Stimulated activated CD4-positive, alpha-beta T cell treated with anti-CD3 and anti-CD28 coated beads, Interleukin-1b, Interleukin-23, amount 100 ng/mL, for 4 hours (primary cell): ENCODE measurements at places on chromosomes 6 and 20.

DNA sequence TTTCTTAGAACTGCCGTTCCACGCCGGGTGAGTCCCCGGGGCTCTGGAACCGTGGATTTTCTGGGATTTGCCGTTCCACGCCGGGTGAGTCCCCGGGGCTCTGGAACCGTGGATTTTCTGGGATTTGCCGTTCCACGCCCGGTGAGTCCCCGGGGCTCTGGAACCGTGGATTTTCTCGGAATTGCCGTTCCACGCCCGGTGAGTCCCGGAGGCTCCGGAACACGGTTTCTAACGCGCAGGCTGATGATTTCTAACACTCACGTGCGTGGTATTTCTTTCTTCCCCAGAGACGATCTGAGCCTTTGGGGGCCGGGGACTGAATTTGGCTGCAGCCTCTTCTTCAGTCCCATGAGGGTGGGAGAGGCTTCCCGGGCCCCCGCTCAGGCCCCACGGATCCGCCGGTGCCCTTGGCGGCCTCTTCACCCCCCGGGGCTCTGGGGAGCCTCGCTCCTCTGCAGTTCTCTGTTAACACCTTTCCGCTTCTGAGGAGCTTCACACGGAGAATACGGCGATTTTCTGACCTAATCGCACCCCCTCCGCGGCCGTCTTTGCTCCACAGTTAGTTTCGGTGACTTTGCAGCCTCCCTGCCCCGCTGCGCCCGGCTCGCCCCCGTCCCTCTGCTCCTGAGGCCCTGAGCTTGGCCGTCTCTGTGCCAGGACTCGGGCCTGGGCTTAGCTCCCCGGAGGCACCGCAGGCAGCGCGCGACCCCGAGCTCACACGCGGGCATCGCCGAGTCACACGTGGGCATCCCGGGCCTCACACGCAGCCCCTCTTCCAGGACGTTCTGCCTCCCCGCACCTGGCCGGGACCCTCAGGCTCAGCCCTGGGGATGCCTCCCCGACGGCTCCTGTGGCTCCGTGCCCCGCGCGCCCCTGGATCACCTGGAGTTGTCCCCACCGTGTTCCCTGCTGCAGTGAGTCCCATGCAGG, 7.2 kb upstream of the KIF25 start:
- no peak for DNase-seq

GRCh38 chr20:910870-911770, 5.0 kb downstream of the ANGPT4 start:
- no peak for DNase-seq

- no peak for DNase-seq
Observed at GRCh38 chr6:139402876-139403386, 28.5 kb upstream of the CITED2 start.

- no peak for DNase-seq
Observed at GRCh38 chr6:11292091-11292490, 59.6 kb upstream of the NEDD9 start.

- DNase-seq = no peak
Observed at GRCh38 chr6:146595972-146596731, 2.6 kb upstream of the ADGB start.

DNA sequence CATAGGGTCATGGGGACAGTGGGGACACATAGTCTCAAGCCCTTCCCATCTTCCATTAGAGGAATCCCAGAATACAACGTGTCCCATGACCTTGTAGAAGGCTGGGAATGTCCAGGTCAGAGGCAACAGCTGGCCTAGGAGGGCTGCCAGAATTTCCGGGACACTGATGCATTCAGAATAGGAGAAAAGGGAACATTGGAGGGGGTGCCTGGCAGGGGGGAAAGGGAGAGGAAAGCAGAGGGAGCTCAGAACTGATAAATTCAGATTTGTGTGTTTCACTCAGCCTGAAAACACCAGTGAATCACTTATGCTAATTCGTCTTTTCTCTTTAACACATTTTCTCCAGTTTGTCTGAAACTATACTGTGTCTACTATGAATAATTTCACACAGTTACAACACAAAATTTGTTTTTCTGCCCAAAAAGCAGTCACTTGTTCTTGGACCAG, 35.5 kb upstream of the BMP2 start:
- no peak for DNase-seq

GRCh38 chr20:43667341-43668132, 623 bp downstream of the MYBL2 start:
- DNase-seq = no peak

DNA sequence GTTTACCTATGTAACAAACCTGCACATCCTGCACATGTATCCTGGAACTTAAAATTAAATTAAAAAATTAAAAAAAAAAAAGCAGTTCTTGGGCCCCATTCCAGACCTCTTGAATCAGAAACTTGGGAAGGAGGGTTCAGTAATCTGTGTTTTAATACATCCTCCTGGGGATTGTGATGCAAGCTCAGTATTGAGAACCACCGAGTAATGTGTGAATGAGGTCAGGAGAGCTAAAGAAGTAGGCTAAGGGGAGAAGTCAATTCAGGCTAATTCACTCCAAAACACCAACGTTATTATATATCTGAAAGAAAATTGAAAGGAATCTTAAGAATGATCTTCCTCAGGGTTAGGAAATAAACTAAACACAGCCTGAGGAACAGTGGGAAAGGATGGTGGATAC, 120.4 kb downstream of the RNF144B start:
- DNase-seq = no peak

GRCh38 chr6:158972241-158973233, 27.5 kb downstream of the RSPH3 start:
- no peak for DNase-seq

DNA sequence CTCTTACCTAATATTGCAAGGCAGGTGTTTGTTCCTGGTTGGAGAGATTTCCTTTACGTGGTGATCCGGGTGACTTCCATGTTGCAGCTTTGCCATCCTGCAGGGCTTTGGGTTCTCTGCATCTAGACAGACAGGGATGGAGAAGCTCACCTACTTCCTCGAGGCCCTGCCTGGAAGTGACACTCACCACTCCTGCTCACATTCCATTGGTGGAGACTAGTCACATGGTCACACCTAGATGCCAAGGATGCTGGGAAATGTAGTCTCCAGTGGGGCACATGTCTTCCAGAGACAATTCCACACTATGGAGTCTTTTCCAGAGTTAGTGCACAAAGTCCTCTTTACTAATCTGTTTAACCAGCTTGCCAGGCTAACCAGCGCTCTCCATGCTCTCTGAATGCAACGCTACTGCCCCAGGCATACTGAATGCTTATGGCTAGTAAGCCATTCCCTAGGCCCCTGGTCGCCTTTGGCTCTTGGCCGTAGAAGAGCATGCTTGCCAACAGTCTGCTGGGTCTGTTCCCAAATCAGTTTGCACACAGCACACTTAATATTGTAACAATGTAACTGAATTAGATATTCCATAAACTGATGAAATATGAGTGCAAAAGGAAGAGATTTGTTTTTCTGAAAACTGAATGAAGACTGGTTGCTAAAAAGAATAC, 6.7 kb upstream of the KCNK15 start:
- DNase-seq = no peak

DNA sequence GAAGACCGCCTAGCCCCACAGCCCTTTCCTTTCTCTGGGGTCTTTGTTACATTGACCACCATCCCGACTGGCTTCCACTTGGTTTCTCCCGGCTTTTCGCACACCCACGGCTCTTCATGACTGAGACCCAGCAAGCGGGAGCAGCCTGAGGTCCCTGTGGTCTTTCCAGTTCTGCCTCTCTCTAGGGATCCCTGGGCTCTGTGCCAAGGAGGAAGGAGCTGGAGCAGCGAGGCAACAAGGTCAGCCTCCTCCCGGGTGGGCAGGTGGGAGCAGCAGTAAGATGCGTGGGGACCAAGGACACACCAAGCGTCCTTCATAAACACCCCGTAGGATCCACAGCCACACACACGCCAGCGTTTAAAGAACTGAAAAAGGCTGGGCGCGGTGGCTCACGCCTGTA, 29.6 kb upstream of the MRGBP start:
- no peak for DNase-seq

- no peak for DNase-seq
Observed at GRCh38 chr6:151431337-151431736, 20.6 kb downstream of the RMND1 start.

DNA sequence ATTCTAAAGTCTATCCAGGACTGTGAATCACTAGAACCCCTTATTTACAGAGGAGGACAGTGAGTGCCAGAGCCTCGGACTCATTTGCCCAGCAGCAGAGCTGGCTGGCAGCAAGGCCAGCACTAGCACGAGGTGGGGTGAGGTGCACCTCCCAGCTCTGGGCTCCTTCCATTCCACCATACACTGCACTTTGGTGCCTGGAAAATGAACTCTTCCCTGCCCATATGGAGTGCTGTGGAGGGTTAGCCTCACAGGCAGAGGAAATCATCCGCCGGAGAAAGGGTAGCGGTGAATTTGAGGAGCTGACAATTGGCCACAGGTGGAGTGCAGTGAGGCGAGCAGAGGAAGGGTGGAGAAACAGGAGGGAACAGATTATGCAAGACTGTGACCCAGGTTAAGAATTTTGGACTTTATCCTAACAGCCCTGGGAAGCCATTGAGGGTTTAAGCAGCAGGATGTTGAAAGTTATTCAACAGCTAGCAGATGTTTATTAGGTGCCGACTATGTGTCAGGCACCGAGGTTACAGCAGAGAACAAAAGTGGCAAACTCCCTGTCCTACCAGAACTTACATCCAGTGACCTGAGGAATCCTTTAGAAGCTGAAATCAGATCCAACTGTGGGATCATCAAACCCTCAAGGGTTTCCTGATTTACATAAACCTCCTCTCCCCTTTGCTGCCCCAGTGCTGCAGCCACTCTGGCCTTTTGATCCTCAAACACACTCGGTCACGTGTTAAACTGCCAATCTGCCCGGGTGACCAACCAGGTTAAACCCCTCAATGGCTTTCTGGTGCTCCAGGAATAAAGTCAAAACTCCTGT, 6.2 kb downstream of the TRIM26 start:
- DNase-seq = no peak

DNA sequence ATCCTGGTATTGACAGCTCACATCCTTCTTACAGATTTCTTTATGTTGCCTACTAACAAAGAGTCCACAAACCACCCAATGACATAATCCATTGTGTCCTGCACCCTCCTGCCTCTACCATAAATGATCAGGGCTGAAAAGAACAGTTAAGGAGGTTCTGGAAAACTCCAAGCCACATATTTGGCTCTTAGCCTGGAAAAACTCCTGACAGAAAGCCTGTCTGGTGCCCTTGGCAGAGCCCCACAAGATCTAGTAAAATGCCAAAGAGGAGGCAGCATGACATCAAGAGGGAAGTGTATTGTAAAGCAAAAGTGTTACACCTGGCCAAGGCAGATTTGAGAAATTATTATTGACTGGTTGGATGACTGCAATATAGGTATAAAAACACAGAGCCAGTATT, 126.4 kb upstream of the VGLL2 start:
- DNase-seq = no peak
